GM03348 (cell line): ENCODE measurements at places on chromosomes 2 and 18.

- DNase-seq, result no peak
Measured at GRCh38 chr2:229206548-229206947, 64.5 kb downstream of the PID1 start.

DNA sequence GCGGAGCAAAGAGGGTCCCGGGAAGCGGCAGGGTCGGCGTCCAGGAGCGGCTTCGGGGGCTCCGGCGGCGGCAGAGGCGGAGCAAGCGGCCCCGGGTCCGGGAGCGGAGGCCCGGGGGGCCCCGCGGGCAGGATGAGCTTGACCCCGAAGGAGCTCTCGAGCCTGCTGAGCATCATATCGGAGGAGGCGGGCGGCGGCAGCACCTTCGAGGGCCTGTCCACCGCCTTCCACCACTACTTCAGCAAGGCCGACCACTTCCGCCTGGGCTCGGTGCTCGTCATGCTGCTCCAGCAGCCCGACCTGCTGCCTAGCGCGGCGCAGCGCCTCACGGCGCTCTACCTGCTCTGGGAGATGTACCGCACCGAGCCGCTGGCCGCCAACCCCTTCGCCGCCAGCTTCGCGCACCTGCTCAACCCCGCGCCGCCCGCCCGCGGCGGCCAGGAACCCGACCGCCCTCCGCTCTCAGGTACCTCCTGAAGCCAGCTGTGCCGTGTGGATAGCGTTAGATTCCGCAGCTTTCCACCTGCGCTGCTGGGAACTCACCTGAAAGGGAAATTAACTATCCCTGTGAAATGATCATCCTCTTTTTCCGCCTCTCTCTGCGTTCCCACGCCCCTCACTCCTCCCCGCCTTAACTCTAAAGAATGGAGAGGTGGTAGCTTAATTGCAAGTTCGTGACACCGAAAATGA, 472 bp downstream of the CNOT11 start:
- DNase-seq, result peak; percentile 66

- DNase-seq, result no peak
Measured at GRCh38 chr18:39403121-39403520, 1837.5 kb upstream of the CELF4 start.

DNA sequence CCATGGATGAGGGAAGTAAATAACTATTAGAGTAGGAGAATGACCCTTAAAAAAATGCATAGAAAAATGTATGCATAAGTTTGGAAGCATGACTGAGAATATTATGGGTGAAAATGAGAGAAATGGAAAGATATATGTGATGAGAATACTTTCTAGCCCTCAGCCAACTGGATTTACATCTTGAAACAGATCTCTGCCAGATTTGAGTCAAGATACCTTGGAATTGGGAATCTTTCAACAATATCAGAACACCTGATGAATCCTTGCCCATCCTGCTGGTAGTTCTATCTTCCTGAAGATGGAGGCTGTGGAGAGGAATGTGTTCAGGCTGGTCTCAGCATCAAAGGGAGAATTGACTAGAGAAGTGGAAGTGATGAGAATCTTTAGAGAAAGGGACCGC, 5.8 kb downstream of the TET3 start:
- no peak for DNase-seq

- peak; percentile 15 for DNase-seq
Measured at GRCh38 chr2:190119257-190119656, 56.7 kb upstream of the MSTN start.

GRCh38 chr18:2409906-2410305, 161.4 kb downstream of the METTL4 start:
- no peak for DNase-seq

- DNase-seq, result no peak
Measured at GRCh38 chr18:32442575-32442974, 28.1 kb downstream of the GAREM1 start.

DNA sequence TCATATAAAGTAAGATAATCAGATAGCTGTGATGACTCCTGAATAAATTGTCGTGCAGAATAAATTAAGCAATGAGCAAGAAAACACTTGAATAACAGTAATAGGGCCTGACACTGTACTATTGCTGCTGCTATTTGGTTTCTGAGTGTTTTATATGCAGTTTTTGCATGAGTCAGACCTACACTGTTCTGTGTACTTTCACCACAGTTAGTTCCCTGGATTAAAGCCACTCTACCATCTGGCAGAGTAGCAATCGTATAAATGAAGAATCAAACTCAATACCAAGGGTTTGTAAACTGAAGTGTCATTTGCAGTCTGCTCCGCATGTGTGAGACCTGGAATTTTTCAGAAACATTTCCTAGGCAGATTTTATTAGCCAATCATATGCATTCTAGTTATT, 398.6 kb upstream of the CDH7 start:
- DNase-seq, result no peak

GRCh38 chr2:132752421-132753206, 82.6 kb upstream of the LYPD1 start:
- DNase-seq, result no peak

DNA sequence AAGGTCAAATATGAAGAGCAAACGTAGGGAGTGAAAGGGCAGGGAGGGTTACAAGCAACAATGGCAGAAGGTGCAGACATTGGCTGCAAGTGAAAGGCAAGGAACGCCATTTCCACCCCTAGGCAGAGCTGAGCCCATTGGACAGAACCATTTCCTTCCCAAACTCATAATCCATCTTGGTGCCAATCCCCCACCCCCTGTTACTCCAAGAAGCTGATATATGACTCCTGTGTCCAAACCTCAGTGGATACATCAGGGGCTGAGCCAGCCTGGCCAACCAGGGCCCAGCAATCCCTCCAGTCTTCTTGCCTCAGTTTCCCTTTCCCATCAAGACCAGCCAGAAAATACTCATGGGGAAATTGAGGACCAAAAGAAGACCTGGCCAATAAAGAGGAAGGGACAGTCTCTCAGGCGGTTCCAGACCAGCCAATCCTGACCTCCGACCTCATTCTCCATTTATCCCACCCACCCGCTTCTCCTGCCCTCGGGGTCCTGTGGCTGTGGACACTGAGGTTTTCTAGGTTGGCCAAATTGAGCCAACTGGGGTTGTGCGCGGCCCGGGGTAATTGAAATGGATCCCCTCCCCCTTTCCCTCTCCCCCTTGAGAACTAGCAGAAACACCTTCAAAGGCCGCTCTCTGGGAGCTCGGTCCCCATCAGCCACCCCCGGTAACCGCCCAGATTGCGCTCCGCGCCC, 24.8 kb downstream of the TNS1 start:
- no peak for DNase-seq

DNA sequence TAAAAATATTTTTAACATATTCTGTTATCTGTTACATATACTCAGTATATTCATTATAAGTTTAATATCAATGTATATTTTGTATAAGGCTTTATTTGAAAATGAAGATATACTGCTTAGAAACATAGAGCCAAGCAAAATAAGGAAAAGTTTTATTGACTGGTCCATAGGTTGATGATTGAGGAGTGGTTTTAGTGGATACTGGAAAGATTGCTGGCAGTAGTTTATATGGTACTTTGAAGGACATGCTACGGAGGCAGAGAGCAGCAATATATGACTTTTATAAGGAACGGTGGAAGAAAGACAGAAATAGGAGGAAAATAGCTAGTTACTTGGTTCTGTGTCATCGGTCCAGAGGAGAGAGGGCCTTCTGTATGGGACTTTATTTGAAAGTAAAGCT, 92.4 kb downstream of the ZNF236 start:
- DNase-seq, result no peak

GRCh38 chr2:11389551-11390398, 45.3 kb upstream of the ROCK2 start:
- DNase-seq, result no peak

DNA sequence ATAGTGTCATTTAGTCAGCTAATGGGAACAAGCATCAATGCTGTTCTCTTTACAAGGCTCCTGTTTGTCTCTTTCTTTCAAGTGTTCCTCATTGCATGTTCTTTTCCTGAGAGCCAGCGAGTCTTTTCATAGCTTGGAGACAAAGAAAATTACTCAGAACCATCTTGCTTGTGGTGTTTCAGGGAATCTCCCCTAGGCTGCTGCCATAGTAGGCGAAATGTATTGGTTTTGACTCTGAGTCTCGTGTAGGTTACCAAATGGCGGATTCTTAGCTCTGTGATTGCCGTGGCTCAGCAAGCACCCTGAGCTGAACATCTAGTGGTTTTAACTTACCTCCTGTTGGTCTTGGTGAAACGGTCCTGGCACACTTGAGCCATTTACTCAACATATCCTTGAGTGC, 68.7 kb downstream of the RHBDD1 start:
- no peak for DNase-seq

DNA sequence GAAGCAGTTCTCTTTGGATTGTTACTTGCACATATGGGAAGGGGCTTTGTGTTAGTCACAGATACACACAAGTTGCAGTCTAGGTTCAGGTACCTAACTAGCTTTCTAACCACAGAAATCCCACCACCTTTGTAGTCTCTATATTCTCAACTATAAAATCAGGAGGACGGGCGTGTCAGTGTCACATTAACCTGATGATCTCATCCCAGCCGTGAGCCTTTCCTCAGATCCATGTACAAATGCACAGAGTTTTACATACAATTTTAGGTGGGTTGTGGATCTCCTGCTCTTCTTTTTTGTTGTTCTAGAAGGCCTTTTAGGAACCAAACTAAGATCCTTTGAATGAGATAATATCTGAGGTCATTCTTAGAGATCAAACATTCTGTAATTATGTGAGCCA, 94.0 kb downstream of the ZNF532 start:
- DNase-seq, result no peak

DNA sequence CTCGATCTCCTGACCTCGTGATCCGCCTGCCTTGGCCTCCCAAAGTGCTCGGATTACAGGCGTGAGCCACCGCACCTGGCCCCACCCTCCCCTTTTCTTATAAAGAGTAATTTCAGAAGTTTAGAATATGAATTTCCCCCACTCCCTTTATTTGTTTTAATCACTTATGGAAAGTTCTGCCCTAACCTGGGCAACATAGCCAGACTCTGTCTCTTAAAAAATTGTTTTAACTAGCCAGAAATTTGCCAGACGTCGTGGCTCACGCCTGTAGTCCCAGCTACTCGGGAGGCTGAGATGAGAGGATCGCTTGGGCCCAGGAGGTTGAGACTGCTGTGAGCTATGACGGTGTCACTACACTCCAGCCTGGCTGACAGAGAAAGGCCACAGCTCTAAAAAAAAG, 7.7 kb upstream of the NBAS start:
- no peak for DNase-seq

DNA sequence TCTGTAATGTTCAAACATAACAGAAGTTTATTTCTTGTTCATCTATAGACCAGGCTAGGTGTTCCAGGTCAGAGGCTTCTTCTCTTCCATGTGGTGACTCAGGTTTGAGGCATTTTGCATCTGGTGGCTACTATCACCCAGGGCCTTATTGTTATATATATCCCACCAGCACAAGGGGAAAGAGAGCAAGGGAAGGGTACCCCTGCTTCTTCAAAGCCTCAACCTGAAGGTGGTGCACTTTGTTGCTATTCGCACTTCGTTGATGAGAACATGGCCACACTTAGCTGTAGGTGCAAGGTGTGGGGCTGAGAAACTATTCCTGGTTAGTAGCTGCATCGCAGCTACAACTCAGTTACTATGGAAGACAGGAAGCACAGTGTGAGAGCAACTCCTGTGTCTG, 27.4 kb upstream of the SLC3A1 start:
- no peak for DNase-seq

DNA sequence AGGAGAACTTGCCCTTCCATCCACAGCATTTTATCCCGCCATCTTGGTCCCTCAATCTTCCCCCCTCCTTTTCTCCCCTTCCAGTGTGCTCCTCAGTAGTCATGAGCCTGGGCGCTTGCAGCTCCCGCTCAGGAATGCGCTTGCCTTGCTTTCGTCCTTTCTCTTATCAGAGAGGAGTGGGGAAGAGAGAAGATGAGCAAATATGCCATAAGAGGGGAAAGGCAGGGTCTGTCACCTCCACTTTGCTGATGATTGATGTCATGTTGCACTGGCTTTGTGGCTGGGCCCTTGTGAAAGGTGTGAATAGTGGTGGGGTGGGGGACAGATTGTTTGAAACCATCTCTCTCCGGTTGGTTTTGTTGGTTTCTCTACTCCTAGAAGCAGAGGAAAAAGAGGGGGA, 569.3 kb downstream of the TNS1 start:
- DNase-seq, result no peak

DNA sequence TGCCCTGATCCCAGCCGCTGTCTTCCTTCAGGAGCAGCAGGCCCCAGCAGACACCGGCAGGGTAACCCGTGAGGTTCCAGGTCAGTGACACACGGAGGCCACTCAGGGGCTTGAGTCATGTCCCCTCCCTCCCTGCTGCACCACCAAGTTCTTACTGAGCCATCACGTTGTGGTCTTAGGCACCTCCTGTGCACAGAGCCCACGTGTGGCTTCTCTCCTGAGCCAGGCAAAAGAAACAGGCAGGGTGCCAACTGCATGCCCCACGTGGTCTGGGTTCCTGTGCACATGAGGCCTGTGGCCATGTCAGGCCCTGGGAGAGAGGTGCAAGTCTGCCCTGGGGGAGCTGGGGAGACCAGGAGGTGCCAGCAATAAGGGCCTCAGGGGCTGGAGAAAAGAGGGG, 264.8 kb downstream of the KLHL29 start:
- DNase-seq, result no peak
